ENCODE measurements at places on chromosomes 13 and 19. TPM values are rescaled to one million over a fixed set of nuclear protein-coding genes. Genes with fewer than 3 reads are reported as not detected.
A peak's percentile ranks its signal among the peaks of the same experiment; 100 is the strongest.

GRCh38 chr13:30016398-30016797 is 166.0 kb upstream of the UBL3 start:
- DNase-seq = no peak

DNA sequence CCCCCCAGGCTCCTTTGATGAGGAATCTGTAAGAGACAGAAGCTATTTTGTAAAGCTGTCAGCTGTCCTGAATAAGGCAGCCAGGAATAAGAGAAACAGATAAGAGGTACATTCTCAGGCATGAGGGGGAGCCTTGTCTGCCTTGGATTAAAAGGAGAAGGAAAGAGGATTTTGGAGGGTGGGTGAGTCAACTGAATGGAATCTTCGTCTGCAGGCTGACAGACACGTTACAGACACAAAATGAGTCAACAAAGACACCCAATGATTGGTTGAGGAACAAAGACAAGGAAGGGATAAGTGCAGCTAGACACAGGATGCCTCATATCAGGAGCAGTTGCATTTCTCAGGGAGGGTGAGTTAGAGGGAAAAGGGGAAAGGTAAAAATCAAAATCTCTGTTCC is 162.5 kb downstream of the OLFM4 start:
- DNase-seq = peak; percentile 45

Gene GNG8
- total RNA-seq = not detected

Gene ZNF93
- 6.8 TPM for total RNA-seq

- DNase-seq = peak; percentile 18
These were observed 467 bp downstream of the LAMP1 start for GRCh38 chr13:113297370-113298042.

GRCh38 chr13:20546556-20546955 is 20.4 kb upstream of the IFT88 start:
- no peak for DNase-seq

DNA sequence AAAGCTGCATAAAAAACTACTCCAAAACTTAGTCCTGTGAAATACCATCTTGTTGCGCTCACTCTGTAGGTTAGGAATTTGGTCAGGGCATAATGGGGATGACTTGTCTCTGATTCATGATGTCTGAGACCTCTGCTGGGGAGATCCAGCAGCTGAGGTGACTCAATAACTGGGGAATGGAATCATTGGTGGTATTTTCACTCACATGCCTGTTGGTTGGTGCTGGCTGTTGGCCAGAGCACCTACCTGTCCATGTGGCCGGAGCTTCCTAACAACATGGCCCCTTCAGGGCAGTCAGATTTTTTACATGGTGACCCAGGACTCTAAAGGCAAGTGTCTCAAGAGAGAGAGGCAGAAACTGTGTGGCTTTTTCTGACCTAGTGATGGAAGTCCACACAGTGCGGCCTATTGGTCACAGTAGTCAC is 7.4 kb upstream of the ESD start:
- peak; percentile 95 for DNase-seq

DNA sequence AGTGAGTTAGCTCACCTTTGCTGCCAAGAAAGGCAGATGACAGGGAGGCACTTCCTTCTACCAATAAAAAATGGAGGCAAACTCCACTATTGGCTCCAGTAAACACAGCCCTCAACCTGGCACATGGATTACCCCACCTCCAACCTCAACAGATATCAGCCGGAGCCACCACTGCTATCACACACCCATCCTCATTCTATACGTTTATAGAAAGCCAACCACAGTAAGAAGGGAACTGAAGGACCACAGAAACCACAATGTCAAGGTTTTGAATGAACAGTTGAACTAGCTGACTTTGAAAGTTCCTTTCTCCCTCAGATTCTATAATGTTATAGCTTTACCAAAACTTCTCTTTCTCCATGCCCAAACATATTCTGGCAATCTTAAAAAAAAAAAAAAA is 526.2 kb downstream of the UQCRFS1 start:
- no peak for DNase-seq

Gene DACT3
- 1.1 TPM for total RNA-seq

Gene RNF113B
- total RNA-seq = not detected

- no peak for DNase-seq
These were observed 26.5 kb downstream of the MED26 start for GRCh38 chr19:16601378-16602052.

Gene IGFLR1
- total RNA-seq = 22.0 TPM

- DNase-seq = no peak
These were observed 14.8 kb upstream of the PROZ start for GRCh38 chr13:113143466-113144254.

All from A172 (cell line).